ENCODE measurements at places on chromosomes 1 and 21. TPM values are rescaled to one million over a fixed set of nuclear protein-coding genes. Genes with fewer than 3 reads are reported as not detected.

AMY1C gene
- total RNA-seq: not detected

IVL gene
- not detected for total RNA-seq

CLDN8 gene
- total RNA-seq: not detected

OPTC gene
- not detected for total RNA-seq

USP21 gene
- total RNA-seq: 9.7 TPM

DNA sequence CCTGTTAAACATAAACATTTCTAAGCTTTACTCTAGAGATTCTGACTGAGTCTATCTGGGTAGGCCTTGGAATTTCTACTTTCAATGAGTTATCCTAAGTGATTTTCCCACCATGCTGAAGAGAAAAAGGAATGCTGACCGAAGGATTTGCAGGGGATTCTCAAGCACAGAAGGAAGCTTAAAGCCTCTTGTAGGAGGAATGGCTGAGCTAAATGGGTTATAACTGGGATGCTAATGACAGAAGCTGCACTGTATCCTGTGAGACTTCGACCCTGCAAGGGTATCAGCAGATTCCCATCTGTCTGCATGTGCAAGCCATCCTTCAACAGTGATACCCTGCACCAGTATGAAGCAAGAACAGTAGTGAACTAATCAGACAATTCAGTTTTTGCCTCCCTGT, 35.4 kb downstream of the SLC35D1 start:
- DNase-seq: no peak

GRCh38 chr1:201917362-201918033, 28.8 kb downstream of the SHISA4 start:
- DNase-seq: no peak

DNA sequence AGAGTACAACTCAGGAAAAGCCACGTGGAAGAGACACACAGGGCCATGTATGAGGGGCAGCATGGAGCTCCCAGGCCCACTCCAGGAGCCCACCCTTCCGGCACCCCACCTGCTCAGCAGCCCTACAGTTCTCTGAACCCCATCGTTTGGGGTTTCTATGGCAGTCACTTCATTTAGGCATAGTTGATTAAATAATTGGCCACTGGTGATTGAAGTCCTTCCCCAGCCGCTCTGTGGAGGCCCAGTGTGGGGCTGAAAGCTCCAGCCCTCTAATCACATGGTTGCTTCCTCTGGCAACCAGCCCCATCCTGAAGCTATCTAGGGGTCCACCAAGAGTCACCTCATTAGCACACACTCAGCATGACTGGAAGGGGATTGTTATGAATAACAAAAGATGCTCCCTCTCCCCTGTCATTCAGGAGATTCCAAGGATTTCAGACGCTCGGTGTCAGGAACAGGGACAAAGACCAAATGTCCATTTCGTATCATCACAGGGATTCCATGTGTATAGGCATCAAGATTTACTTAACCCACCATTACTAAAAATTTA, 12.2 kb upstream of the S100A7A start:
- no peak for DNase-seq

- DNase-seq: no peak
Observed at GRCh38 chr1:25867210-25867991, 8.1 kb downstream of the PAQR7 start.

GRCh38 chr1:151311589-151312331, 15.5 kb downstream of the PI4KB start:
- DNase-seq: peak; percentile 74

DNA sequence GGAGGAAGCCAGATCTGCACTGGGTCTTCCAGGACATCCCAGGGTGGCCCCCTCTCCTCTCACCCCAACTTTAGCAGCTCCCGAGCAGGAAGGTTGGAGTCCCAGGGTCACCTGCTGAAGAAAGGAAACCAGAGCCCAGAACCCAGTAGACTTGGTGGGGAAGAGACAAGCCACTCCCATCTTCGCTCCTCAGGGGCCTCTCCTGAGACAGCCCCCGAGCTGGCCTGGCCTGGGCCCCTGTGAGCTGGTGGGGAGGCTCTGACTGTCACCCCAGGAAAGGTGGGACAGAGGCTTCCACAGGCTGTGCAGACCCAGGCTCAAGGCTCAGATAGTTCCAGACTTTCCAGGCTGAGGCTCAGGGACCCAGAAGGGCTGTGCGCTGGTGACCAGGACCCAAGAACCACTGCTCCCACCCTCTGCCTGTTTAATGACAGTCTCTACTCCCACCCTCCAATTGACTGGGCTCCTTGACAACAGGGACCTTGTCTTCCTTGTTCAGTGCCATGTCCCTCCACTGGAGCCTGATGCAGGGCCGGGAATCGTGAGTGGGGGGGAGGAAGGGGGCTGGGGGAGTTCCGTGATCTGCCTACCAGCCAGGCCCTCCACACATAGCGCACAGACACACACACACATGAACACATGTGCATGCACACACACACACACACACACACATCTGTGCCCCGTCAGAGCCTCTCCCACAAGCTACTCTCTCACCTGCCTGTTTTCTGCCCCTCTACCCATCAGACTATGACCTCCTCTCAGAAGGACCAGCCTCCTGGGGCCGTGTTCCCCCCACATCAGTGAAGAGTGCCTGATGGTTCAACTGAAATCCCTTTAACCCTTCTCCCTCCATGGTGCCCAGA, 401.2 kb downstream of the MATN1 start:
- DNase-seq: no peak

- DNase-seq: peak; percentile 65
Observed at GRCh38 chr1:94045465-94046056, 75.4 kb downstream of the ABCA4 start.

DNA sequence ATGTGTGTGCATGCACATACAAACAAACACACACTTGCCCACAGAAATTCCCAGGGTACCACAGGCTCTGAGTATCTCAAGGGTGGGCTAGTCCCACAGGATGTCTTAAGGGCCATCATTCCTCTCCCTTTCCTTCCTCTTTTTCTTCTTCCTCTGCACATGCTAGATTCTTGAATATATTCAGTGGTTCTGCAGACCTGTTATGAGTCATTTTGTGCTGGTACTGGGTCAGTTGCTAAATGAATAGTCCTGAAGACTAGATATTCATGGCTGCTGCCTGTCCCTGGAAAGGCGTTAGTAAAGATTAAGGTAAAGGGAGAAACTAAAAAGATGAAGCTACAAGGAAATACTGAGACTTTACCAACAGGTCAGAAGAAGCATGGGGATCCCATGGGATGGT, 256.7 kb upstream of the KIAA0040 start:
- no peak for DNase-seq

DNA sequence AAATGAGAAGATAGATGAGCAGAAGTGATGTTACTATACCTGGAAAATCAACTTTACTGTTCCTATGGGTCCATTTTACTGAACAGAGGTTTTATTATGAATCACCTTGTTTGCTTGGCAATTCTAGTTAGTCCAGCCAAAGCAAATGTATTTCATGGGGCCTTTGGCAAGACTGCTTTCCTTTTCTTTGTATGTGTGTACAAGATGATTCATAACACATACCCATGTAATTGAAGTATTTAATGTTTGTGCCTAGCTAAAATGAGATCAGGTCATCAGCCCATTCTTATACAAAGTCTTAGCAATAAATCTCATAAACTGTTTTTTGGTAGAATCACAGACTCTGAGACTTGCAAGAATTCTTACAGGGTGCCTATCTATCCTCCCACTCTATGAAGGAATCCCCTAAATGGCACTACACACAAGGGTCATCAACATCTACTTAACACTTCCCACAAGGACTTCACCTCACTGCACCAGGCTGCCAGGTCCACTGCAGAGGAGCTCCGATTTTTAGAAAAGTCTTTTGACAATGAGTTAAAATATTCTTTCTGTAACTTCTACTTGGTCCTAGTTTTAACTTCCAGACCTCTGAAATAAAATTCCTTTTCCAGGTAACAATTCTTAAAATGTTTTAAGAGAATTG, 58.5 kb downstream of the LPAR3 start:
- no peak for DNase-seq

DNA sequence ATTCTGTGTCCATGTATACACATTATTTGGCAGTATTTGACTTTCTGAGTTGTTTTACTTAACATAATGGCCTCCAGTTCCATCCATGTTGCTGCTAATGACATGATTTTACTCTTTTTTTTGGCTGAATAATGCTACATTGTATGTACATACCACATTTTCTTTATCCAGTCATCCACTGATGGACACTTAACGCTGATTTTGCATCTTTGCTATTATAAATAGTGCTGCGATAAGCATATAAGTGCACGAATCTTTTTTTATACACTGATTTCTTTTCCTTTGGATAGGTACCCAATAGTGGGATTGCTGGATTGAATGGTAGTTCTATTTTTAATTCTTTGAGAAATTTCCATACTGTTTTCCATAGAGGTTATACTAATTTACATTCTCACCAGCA, 255.5 kb downstream of the GPR52 start:
- DNase-seq: no peak

DNA sequence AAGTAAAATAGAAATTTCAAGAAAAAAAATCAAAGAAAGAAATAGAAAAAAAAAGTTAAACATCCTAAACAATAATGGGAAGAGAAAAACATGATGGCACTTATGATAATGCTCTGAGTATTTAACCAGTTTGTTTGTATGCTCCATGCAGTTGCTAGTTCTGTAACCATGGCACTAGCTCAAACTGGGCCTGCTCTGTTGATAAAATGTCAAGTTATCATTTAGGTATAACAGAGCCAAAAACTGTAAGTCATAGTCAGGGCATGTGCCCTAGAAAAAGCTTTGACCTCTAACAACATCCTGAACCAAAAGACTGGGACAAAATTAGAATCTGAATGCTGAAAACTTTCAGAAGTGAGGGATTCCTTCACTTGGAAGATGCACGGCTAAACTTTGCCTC, 148.9 kb downstream of the KCNT2 start:
- peak; percentile 46 for DNase-seq

DNA sequence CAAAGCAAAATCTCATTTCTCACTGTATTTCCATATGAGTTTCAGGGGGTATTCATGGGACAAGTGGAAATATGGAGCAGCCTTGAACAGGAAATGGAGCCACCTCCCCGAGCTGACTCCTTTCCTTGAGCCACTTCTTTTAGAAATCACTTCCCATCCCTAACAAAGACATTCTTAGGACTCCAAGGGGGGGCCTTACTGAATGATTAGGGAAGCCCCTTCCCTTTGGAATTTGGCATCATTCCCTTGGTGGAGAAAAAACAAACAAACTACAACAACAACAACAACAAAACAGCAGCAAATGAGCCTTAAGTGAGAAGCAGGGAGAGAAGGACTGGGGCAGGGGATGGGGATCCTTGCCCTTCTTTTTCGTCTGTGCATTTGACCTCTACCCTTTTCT, 278.3 kb downstream of the ZNF648 start:
- DNase-seq: no peak

GRCh38 chr1:869499-870244, 54.1 kb upstream of the SAMD11 start:
- peak; percentile 78 for DNase-seq

DNA sequence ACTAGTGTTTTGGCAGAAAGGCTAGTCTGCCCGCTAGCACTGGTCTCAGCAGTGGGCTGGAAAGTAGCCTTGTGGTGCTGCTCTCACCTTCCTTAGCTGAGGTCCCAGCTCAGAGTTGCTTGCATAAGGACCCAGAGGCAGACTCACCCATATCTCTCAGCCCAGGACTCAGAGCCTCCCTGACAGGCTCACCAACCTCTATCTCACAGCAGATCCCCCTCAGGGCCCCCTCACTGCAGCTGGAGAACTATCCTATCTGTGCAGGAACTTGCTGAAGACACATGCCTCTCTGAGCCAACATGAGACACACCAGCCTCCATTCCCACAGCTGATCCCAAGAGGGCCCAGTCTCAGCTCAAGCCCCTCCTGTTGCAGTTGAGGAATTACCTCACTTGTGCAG, 82.6 kb downstream of the IARS2 start:
- no peak for DNase-seq

GRCh38 chr21:31972622-31973021, 99.8 kb downstream of the HUNK start:
- no peak for DNase-seq

DNA sequence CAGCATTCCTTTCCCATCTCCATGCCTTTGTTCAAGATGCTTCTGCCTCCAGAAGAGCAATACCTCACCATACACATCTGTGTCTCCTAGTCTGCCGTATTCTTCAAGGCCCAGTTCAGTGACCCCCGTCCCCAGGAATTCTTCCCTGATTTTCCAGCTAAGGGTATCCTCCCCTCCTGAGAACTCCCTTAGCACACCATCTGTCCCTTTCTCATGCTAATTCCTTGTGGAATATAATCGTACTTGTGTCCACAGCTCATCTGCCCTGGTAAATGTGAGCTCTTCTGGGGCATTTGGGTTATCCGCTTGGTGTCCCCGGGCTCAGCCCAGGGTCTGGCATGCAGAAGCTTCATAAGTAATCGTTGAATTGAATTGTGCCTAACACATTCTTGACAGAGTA, 40.9 kb downstream of the BEND5 start:
- no peak for DNase-seq

- no peak for DNase-seq
Observed at GRCh38 chr1:202159534-202160371, 649 bp downstream of the PTPN7 start.

DNA sequence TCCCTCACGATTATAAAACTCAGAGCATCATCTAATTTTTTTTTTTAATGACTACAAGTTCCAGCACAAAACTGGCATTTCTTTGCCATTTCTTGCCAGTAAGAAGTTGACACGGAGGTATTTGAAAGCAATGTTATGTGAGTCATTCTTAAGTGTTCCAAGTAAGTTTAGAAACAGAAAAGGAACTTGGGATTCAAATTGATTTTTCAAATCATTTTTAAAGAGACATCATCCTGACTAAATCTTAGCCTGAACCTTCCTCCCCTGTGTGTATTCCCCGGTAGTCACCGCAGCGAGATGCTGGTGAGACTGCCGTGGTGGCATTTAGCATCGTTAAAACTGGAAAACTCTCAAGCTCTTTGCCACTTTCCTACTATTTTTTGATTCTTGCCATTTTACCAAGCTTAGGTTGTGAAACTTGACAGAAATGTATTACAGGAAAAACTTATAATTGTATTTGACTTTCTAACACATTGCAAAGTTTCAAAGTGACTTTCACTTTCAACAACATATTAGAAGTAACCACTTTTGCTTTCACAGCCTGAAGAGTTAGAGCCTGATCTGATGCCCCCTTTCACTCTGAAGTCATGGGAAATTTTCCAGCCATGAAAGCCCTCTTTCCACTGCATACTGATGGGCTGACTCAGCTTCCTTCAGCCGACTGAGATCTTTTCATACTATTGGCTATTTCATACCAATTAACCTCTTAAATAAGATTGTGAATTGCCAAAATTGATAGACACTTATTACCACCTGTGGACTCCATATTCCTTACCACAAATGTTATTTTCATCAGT, 61.4 kb downstream of the OLFML2B start:
- no peak for DNase-seq

- DNase-seq: no peak
Observed at GRCh38 chr1:212207822-212208520, 77.2 kb upstream of the PPP2R5A start.

GRCh38 chr21:38295997-38296764, 39.4 kb downstream of the KCNJ15 start:
- no peak for DNase-seq

DNA sequence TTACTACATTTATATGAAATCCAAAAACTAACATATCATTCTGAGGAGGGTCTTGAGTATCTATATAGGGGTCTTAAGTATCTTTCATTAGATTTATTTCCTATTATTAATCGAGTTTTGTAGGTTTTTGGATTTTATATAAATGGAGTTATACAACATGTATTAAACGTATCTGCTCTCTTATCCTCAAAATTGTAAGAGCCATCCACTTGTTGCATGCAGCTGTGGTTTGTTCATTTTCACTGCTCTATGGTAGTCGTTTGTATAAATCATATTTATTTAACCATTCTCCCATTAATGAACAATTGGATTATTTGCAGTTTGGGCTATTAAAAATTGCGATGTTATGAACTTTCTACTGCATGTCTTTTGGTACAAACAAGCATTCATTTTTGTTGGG, 97.1 kb downstream of the ENAH start:
- no peak for DNase-seq

All from right lobe of liver (tissue), 6 donors.